ENCODE measurements at places on chromosomes 4 and X.

- peak; percentile 39 for DNase-seq
Measured at GRCh38 chrX:45751156-45751555, 550.5 kb upstream of the DIPK2B start.

GRCh38 chr4:165208221-165208652 lies 876 bp downstream of the KLHL2 start:
- no peak for DNase-seq

- DNase-seq: peak; percentile 59
Measured at GRCh38 chrX:39427906-39428305, 626.6 kb downstream of the MID1IP1 start.

GRCh38 chrX:107629540-107629909 lies 1.2 kb downstream of the PRPS1 start:
- DNase-seq: peak; percentile 28

DNA sequence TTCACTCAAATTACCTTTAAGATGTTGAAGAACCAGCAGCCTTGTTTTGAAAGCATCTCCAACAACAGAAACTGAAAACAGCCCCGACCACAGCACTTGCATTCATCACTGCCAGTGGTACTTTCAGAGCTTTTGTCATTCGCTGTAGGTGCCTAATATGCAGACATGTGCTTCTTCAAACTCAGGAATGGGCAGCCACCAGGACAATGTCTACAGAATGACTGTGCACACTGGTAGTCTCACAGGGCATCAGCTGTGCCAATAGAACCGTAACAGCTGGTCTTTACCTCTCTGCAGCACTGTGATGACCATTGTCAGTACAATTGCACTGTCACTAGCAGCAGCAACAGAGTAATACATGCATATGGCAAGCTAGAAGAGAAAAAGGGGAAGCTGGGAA lies 1149.7 kb downstream of the STPG2 start:
- DNase-seq: no peak

DNA sequence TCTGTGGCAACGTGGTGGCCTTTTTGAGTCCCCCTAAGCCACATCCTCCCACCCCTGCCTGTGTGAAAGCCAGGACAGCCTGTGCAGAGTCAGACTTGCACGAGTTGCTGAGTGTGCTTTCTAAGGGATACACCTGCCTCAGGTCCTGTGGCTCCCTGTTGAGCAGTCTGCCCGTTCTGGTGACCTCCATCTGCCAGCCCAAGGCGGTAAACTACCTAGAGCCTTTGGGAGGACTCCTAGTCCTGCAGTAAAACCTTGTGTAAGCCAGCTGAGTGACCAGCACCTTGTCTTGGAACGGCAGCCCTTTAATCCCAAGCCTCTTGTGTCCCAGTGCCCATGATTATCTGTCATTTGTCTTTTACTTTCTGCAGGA lies 69.3 kb downstream of the NBDY start:
- DNase-seq: no peak

DNA sequence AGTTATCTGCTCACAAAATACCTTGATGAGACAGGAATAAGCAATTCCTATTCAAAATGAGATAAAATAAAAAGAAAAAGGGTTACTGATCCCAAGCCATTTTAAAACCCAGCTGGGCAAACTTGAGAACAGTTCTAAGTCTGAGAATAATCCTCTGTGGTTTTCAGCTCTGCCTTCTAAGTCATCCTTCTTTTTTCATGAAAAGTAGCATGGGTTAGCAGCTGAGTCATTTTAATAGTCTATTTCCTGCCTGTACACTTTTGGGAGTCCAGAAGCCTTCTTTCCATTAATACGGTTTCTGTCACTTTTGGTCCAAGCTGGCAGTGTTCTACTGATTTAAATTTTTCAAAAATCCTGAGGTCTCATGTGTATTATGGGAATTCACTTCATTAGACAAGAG lies 374.3 kb downstream of the IQCM start:
- DNase-seq: peak; percentile 54

DNA sequence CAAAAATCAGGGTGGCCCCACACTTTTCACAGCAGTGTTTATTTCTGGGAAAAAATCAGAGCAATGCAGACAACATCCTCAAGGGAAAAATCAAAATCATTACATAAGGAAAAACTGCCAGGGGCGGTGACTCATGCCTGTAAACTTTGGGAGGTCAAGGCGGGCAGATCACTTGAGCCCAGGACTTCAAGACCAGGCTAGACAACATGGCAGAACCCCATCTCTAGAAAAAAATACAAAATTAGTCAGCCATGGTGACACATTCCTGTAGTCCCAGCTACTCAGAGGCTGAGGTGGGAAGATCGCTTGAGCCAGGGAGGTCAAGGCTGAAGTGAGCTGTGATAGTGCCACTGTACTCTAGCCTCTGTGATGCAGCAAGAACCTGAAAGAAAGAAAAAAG lies 102.8 kb downstream of the NAF1 start:
- DNase-seq: peak; percentile 51

- DNase-seq: no peak
Measured at GRCh38 chr4:38109896-38110295, 149.7 kb downstream of the PTTG2 start.

DNA sequence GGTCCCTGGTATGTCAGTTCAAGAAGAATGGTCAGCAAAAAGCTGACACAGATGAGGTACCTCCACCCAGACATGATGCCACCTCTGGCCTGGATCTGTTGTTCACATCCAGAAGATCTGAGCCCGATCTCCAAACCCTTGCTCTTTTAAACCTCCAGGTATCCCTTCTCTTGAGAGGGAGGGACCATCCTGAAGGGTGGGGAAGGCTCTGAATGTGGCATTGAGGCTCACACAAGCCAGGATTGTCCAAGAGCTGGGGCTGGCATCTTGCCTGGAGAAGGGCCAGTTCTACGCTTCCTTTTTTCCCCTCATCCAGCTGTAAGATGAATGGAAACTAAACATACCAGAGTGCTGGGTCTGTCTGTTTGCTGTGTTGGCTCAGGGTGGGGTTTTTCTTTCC lies at the start of gene ITIH6:
ITIH6 (minus strand) TSS at position 119 of the 400 bp plus-strand sequence; CDS start at position 74, 45 bp downstream.
- no peak for DNase-seq

GRCh38 chr4:118955515-118955914 lies 66.9 kb downstream of the SYNPO2 start:
- peak; percentile 86 for DNase-seq

- no peak for DNase-seq
Measured at GRCh38 chr4:61541459-61541858, 341.3 kb downstream of the ADGRL3 start.

DNA sequence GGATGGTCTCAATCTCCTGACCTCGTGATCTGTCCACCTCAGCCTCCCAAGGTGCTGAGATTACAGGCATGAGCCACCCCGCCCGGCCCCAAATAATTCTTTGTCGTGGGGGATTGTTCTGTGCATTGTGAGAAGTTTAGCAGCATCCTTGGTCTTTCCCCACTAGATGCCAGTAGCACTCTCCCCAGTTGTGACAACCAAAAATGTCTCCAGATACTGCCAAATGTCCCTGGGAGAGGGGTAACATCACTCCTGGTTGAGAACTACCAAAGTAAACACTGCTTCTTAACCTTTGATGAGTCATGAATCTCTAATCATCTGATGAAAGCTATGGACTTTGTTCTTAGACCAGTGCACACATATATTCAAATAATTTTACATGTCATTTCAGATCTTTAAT lies 90.7 kb upstream of the BRS3 start:
- DNase-seq: no peak

- DNase-seq: peak; percentile 83
Measured at GRCh38 chr4:98467627-98468072, 190.8 kb downstream of the TSPAN5 start.

GRCh38 chr4:184389978-184390900 lies 84.1 kb downstream of the IRF2 start:
- no peak for DNase-seq

DNA sequence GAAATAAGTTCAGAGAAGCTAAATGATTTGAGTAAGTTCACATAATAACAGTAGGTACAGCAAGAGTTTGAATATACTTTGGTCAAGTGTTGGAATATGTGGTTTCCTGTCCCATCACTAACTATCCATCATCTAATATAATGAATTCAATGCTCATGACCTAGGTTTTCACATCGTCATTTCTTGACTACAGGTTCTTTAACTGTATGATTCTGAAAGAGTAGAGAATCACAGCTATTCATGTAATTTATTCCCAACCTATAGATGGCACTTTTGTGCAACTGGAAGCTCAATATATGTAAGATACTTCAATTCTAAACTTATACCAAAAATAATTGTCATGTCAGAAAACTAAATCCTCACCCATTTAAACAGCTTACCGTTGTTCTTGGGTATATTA lies 53.1 kb downstream of the TIGD2 start:
- DNase-seq: no peak

DNA sequence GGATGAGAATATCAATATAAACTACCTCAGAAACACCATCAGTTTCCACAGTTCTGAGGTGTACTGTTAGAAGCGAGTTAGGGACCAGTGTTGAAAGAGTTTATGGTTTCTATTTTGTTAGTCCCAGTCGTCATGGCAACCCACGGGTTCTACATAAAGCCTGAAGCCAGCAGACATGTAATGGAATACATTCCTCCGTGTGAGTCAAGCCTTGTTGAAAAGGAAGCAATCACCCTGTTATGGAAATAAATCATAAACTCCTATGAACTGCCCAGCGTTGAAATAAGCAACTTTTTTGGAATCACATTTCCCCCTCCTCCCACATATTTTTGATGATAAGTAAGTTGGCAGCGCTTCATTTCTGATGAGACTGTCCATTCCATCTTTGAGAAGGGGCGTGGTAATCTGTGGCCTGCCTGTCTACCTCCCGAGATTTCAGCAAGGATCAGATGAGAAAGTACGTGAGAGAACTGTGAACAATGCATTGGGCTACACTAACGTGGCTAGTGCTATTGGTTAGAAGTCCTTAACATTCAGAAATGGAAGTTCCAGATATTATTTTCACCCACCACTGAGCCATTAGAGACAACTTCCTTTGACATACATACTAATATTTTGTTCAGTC lies 40.4 kb upstream of the PDHA1 start:
- DNase-seq: peak; percentile 91

GRCh38 chr4:1060621-1061020 lies 49.2 kb downstream of the FGFRL1 start:
- DNase-seq: no peak

GRCh38 chr4:8160233-8160560 lies 1.6 kb upstream of the ABLIM2 start:
- no peak for DNase-seq

DNA sequence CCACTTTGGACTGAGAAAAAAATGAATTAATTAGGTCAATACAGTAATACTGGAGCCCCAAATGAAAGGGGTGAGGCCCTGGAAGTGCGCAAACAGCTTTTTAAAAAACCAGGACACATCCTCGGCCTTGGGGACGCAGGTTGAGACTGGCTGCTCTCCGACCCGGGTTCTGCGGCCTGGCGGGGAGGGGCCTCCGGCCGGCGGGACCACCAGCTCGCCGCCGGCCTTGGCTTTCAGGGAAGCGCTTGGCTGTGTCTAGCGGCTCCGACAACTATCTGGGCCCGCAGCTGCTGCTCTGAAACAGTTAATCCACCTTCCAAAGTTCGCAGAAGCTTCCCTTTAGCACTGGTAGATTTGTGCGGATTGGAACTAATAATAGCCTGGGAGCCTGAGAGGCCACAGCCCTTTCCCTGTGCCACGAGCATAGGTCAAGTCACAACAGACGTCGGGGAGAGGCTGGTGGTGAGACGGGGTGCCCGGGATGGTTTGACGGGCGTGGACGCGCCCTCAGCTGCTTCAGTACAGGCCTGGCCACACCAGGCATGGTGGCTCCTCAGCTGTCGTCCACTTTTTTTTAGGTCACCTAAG lies 1.1 kb upstream of the SEL1L3 start:
- no peak for DNase-seq

- no peak for DNase-seq
Measured at GRCh38 chr4:187071946-187072600, 348.4 kb upstream of the FAT1 start.

GRCh38 chrX:30887721-30888120 lies 1.3 kb downstream of the TAB3 start:
- DNase-seq: no peak

DNA sequence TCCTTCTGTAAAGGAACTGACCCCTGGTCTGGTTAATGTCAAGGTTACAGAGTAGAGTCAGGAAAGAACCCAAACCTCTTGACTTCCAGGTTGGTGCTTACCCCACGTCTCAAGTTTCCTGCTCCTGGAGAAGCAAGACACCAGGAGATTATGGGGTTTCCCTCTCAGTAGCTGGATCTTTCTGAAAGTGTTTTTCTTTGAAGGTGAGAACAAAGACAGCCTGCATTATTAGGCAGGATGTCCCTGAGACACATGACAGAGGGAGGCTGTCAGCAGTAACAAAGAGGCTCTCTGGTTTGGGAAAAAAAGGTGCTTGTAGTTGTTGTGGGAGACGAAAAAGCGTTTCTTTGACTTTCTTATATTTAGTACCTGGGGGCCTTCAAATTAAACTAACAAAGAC lies 44.7 kb upstream of the IGFBP7 start:
- DNase-seq: no peak

DNA sequence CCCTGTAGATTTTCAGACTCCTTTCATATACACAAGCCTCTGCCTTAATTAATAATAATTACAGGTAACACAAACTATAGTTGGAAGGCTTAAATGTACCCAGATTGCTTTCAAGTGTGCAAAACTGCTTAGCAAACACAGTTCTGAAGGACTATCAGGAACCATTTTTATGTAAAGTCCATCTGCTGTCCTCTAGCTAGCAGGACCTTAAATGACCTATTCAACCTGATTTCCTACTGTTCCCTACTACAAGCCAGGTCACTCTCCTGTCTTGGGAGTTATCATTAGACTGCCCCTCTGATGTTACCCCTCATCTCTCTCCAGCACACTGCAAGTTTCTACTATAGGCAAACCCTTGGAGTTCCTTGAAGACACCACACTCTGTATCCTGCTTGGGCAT lies 157.3 kb downstream of the GBA3 start:
- DNase-seq: no peak

DNA sequence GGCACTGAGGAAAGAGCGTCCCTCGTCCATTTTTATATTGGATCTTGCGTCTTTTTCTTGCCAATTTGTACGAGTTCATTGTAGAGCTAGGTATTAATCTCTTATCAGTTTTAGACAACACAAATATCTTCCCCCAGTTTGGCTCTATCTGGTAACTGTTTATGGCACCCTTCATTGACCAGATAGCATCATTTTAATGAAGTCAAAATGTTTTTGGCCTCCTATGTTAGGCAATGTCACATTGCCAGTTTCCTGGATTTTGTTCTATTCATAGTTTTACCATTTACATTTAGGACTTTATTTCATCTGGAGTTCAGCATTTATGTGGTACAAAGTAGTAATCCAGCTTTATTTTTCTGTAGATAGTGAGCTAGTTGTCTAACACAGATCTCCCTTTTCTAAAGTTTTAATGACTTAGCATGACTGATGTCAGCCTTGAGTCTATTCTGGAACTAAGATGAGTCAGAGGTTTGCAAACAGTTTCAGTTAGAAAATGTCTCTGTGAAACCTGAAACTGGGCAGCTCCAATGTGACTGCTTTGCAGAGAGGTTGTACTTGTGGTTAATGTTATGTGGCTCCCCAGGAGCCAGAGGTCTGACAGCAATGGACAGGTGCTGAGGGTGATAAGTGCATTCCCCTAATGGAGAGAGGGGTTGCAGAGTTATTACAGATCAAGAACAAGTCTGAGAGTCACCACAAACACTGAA lies 5.3 kb upstream of the STBD1 start:
- DNase-seq: peak; percentile 81
